ENCODE measurements at places on chromosomes 5 and 9. TPM values are rescaled to one million over a fixed set of nuclear protein-coding genes. Genes with fewer than 3 reads are reported as not detected.

GRCh38 chr9:131915181-131915580, 164.5 kb downstream of the MED27 start:
- peak; percentile 52 for DNase-seq

- DNase-seq = no peak
Measured at GRCh38 chr5:142281966-142282365, 42.9 kb downstream of the SPRY4 start.

- no peak for DNase-seq
Measured at GRCh38 chr5:175599210-175599609, 58.7 kb upstream of the HRH2 start.

- DNase-seq = no peak
Measured at GRCh38 chr9:120650352-120650751, 63.9 kb downstream of the MEGF9 start.

GRCh38 chr5:171898386-171898785, 108.1 kb downstream of the FBXW11 start:
- DNase-seq = peak; percentile 12

DNA sequence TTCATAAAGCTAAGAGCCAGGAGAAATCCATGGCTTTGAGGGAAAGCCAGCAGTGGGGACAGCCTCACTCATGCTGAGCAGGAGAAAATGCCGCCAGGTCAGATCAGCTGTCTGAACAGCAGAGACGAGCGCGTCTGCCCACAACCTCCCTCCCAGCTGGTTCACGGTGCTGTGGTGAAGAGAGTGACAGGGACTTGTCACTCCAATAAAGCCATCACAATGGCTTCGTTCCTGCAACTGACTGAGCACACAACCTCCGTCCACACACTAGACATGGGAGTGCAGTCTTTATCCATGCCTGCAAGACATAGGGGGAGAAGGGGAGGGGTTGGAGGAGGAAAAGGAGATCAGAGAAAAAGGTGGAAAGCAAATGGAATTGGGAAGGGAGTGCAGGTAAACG, 206.9 kb downstream of the GABBR2 start:
- no peak for DNase-seq

DNA sequence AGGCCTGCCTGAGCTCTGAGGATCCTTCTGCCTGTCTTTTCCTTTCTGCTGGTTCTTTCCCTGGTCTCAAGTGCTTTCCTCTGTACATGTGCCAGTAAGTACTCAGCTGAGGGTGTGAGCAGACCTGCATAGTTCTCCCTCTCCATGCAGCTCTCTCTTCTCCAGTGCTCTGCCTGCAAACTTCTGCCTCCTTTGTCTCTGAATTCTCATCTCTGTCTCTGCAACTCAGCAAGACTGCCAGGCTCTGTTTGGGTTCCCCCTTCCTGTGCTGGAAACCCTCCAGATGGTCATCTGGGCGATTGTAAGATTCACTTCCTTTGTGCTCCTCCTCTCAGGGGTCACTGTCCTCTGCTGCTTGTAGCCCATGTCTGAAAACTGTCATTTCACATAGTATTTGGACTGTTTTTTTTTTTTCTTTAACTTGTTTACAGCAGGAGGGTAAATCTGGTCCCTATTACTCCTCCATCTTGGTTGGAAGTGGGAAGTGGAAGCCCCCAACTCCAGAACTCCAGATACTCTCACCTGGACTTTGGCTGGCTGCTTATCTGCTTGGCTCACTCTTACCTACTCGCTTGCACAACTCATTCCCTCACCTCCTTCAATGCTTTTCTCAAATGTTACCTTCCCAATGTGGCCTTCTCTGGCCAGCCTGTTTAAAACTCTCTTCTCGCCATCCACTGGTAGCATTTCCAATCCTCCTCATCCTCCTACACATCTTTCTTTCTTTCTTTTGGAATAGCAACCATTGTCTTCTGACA, 175.3 kb upstream of the TBC1D2 start:
- peak; percentile 50 for DNase-seq

DNA sequence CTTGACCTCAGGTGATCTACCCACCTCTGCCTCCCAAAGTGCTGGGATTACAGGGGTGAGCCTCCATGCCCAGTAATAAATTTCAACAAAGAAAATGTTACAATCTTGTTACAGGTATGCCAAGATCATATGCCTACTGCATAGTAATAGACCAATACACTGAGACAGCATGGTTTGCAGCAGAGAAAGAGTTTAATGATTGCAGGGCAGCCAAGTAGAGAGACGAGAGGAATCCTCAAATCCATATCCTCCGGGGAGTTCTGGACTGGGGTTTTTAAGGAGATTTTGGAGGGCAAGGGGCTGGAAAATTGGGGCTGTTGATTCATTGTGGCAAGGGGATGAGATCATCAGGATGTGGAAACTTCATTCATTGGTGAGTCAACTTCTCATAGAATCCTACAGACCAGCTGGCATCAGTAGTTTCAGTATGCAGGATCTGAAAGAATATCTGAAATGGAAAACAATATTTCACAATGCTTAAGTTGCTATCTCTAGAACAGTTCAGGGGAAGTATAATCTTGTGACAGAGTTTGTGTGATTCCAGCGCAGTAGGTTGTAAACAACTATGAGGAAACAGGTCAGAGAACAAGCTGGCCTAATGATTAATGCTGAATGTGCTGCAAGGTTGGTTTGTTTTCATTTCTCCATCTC, 14.8 kb upstream of the TUT7 start:
- peak; percentile 83 for DNase-seq

DNA sequence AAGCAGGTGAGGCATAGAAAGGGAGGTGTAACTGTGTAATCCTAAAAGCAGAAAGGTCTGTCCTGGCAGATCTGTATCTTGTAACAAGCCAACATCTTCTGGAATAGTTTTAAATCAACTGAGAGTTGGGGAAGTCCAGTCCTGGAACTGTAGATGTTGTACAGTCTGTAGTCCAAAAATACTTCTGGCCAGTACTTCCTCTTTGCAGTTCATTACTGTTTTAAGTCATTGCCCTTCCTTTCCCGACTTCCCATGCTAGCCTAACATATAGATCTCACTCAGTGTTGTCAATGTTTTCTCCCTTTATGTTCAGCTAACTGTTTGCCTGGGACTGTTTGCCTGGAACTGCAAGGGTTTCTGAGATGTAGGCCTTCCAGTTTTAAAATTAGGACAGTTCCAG, 168.5 kb upstream of the ISL1 start:
- no peak for DNase-seq

GRCh38 chr9:127767410-127767809, 11.1 kb downstream of the SH2D3C start:
- no peak for DNase-seq

DNA sequence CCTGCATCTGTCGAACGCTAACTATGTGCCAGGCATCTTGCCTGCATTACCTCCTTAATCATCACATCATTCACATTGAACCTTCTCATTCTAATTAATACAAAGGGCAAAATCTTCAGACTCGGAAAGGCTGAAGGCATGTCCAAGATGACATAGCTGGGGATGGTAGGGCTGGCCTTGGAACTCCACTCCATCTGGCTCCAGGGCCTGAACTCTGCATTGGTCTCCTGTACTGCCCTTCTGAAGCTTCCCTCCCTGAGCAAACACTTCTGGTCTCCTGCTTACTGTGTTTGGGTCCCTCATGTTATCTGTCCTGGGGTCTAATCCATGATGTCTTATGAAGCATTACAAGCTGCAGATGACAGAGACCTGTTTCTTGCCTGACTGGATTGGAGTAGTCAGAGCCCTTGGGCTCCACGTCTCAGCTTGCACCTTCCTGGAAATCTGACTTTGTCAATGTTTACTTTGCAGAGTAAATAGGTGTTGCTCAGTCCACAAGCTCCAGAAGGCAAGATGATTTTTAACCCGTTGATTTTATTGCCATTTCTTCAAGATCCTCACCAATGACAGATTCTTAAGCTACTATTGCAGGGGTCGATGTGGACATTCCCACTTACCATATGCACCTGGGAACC, 106.1 kb downstream of the GALNT10 start:
- no peak for DNase-seq

DNA sequence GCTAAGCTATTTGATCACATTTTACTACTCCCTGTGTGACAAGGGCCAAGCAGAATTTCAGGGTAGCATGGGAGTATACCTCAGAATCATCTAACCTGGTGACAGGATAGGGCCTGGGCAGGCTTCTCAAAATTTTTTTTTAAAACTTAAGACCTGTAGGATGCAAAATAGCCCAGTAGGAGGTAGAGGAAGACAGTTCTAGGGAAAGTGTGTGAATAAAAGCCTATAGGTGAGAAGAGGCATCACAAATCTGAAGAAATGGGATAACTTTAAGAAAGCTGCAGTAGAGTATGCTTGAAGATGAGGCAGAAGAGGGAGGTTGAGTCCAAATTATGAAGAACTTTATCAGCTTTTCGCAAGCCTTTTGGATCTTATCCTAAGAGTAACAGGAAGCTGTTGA, 32.3 kb downstream of the CNTRL start:
- no peak for DNase-seq

- no peak for DNase-seq
Measured at GRCh38 chr5:67493676-67494075, 297.1 kb upstream of the CD180 start.

GRCh38 chr5:179504191-179504590, 46.2 kb upstream of the RUFY1 start:
- no peak for DNase-seq

DNA sequence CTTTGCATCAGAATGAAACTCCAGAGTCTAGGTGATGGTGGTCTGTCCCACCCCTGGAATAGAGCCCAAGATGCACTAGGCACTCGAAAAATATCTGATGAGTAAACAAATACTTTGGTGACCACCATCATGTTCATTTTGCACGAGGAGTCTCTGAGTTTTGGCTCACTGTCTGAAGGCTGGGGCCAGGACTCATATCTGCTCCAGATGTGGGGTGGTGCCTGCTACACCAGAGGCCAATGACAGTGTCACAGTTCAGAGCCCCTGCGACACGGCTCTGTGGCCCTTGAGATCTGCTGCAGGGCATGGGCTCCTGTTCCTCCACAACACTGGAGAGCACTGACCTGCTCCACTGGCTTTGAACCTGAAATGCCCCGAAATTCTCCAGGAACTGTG, 164.6 kb downstream of the ROR2 start:
- DNase-seq = no peak

The ANKRD18B gene
- polyA plus RNA-seq = 7.1 TPM

The CANX gene
- 233 TPM for polyA plus RNA-seq

The ST8SIA4 gene
- 0.01 TPM for polyA plus RNA-seq

The C5orf58 gene
- polyA plus RNA-seq = not detected

The CLIC3 gene
- polyA plus RNA-seq = 1.7 TPM

The SLC25A2 gene
- not detected for polyA plus RNA-seq

The PHF19 gene
- 56.9 TPM for polyA plus RNA-seq

The CDH9 gene
- not detected for polyA plus RNA-seq

The IL7R gene
- 39.0 TPM for polyA plus RNA-seq

The TRIM36 gene
- polyA plus RNA-seq = 0.10 TPM
